ENCODE measurements at places on chromosomes 16 and 17.
A peak's percentile ranks its signal among the peaks of the same experiment; 100 is the strongest.

- DNase-seq = no peak
Measured at GRCh38 chr17:2064980-2065785, 10.3 kb downstream of the HIC1 start.

GRCh38 chr17:57317079-57317478, 60.8 kb downstream of the MSI2 start:
- DNase-seq = no peak

DNA sequence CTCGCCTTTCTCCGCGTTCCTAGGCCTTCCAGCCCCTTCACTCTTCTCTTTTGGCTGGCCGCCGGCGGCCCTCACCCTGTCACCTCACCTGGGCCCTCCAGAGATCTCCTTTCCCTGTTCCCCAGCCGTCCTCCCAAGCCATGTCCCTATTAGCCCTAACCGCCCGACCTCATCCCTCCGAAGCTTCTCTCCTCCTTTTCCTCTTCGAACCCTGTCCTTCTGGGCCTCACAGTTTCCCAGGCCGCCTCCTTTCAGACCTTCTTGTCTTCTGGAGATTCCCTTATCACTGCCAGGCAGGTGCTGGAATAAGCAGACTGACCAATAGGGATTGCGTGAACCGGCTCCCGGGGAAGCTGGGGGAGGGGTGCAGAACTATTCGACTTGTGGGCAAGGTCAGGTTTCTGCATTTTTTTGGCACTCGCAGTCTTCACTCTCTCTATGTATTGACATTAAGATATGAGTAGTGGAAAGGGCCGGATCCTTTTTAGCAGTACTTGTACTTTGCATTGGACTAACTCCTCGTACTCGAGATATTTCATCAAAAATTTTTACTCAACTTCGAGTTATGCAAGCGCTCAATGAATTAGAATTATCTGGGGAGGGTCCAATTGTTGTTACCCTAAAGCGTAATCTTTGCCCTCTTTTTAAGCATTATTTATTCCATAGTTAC, 690 bp downstream of the RHOT1 start:
- DNase-seq = peak; percentile 12

DNA sequence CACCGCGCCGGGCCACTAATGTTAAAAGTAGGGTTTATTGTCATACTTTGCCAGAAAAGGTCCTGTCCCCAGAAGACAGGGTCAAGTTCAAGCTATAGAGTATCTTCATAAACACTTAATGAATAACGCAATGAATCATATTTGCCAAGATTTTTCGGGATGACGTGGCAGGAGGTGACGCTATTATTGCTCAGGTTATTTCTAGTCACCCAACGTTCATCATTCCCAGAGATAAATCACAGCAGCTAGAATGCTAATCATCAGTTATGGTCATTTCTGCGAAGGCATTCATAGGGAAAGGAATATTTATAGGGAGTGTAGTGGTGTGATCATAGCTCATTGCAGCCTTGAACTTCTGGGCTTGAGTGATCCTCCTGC, 2.0 kb downstream of the TMC5 start:
- DNase-seq = no peak

DNA sequence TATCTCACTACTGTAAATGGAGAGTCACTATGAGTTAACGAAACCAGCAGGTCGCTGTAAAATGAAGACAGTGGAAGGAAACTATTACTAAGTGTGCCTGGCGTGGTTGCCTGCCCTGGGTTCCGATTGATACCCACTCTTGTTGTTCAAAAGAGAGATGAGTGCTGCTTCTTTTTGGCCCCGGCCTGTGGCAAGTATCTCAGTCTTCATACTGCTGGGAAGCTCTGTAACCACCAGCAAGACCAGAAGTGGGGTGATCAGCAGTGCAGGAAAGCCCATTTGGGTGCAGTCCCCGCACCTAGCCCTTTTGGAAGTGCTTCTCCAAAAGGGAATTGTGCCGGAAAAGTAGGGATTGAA, 104.5 kb downstream of the SNX29 start:
- no peak for DNase-seq

DNA sequence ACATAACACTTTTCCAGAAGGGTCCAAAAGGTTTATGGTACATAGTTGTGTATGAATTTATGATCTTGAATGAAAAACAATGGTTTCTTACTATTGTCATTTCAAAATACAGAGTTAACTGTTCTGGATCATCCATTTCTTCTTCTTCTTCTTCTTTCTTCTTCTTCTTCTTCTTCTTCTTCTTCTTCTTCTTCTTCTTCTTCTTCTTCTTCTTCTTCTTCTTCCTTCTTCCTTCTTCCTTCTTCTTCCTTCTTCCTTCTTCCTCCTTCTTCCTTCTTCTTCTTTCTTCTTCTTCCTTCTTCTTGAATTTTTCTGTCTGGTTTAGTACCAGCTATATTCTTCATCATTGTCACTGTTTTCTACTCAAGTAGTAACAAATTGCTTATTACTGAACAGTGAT, 47.8 kb downstream of the TNRC6C start:
- DNase-seq = no peak

DNA sequence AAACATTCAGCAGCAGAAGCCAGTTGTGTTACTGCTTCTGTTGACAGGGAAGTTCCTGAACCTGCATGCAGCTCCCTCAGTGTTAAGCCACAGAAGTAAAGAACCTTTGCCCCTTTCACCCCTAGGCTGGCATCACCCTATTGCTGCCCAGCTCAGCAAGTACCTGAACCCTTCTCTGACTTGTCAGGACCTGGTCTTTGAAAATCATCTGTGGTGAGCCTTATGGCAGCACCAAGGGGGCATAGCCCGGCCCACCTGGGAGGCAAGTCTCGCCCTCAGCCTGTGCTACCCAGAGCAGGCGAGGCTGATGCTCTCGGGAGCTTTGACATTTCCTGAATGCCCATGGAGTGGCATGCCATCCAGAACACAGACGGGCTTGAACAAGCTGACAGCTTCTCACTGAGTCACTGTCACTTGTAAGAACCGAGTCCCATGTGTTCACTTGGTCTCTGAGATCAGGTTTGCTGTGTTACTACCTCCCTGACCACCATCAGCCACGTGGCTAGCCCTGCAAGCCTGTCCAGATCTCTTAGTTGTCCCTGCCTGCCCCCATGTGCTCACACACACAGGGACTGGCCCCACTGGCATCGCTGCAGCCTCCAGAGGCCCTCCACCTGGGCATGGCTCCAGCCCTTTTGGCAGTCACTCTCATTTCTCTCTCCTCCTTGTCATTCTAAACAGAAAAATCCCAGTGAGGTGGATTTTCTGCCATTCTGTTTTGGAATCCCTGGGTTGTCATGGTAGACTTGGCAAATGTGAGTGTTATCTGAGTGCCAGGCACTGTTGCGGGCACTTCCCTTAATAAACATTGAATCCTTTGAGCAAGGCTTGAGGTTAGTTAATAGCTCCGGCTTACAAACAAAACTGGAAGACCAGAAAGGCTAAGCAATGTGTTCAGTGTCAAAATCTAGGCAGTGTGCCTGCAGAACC, 2.9 kb upstream of the CARMIL2 start:
- peak; percentile 82 for DNase-seq

DNA sequence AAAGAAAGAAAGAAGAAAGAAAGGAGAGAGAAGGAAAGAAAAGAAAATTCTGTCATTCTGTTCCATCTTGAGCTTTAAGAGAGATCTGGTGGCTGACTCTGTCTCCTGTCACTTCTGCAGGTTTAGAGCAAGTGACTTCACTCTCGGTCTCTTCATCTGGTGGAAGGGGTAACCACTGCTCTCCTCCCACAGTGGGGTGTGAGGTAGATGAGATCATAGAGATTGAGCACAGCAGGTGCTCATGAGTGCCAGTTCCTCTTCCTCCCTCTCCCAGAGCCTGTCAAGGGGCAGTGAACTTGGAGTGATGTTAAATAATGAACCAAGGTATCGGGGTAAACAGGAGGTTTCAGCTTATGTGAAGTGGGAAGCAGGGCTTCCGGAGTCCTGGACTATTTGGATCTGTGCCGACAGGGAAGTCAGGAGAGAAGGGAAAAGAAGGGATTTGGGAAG, 47.7 kb downstream of the BEAN1 start:
- peak; percentile 55 for DNase-seq

GRCh38 chr17:50550661-50551432, 3.9 kb downstream of the SPATA20 start:
- peak; percentile 62 for DNase-seq

GRCh38 chr17:17028878-17029535, 13.2 kb upstream of the MPRIP start:
- no peak for DNase-seq

DNA sequence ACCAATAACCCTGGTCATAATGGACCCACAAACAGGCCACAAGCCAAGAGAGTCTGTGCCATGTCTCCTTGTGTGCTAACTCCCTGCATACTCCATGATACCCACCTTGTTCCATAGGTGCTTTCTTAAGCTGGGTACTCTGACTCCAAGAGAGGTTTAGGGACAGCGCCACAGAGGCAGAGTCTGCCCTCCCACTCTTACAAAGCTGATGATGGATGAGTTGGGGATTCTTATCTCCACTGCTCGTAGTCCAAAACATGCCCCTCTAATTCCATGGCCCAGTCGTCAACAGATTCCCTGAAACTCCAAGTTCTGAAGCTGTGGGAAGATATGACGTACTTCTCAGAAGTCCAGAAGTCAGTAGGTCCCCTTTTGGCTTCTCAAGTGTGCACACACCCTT, 184.4 kb upstream of the CCL2 start:
- no peak for DNase-seq

GRCh38 chr17:37714897-37715296, 30.0 kb downstream of the HNF1B start:
- no peak for DNase-seq

- no peak for DNase-seq
Measured at GRCh38 chr16:68973611-68974120, 130.3 kb downstream of the TANGO6 start.

- DNase-seq = no peak
Measured at GRCh38 chr17:57132663-57133062, 47.6 kb downstream of the AKAP1 start.

GRCh38 chr16:67775273-67775672, 31.1 kb downstream of the RANBP10 start:
- no peak for DNase-seq

DNA sequence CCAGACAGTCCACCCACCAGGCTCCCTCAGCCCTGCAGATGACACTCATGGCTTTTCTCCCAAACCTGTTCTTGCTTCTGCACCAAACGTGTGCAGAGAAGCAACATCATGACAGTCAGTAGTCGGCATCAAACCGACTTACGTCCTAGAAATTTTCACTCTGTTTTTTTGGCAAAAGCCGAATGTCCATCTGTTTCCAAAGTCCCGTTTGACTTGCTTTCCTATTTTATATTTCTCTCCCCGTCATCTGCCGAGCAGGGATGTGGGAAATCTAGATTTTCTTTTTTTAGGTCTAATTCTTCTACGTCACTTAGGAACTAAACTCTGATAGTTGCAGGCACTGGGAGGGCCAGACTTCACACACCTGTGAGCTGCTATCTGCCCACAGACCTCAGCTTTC, 104.9 kb downstream of the RMI2 start:
- no peak for DNase-seq

GRCh38 chr17:42068979-42069378, 18.6 kb upstream of the C17orf113 start:
- no peak for DNase-seq
